ENCODE measurements at places on chromosomes 1 and 21. TPM values are rescaled to one million over a fixed set of nuclear protein-coding genes. Genes with fewer than 3 reads are reported as not detected.

The FGR gene
- 10.4 TPM for total RNA-seq

DNA sequence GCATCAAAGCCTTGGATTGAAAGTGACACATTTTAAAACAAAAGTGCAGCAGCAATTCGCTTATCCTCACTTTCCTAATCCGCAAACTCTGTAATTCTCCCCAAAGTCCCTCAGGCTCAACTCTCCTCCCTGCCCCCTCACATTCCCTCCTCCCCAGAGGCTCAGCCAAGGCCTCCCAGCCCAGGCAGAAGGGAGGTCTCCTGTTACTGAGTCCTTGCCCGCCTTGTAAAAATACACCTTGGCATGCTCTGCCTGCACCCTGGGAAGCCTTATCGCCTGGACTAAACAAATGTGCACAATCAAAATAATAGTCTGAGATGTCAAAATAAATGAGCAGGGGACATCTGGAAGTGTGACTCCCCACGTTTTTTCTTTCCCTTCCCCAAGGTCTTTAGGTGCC is 109.7 kb downstream of the PLXNA2 start:
- DNase-seq, result no peak

DNA sequence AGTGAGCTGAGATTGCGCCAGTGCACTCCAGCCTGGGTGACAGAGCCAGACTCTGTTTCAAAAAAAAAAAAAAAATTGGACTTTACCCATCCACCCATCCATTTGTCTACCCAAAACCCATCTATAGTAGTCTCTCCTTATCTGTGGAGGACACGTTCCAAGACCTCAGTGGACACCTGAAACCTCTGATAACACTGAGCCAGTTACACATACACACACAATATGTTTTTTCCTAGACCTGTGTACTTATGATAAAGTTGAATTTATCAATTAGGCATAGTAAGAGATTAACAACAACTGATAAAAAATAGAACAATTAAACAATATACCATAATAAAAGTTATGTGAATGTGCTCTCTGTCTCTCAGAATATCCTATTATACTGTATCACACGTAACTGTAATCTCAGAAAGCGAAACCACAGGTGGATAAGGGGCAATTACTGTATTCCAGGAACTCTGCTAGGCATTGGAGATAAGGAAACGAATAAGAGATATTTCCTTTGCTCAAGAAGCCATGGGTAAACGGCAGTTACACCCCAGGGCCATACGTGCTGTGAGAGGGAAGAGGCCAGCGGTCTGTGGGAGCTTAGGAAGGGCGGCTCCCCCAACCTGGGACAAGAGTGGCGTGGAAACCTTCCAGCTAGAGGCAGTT is 84.2 kb upstream of the DISP3 start:
- DNase-seq, result no peak

GRCh38 chr1:89548122-89548857 is 23.7 kb downstream of the LRRC8B start:
- no peak for DNase-seq

The NEGR1 gene
- 5.3 TPM for total RNA-seq

- no peak for DNase-seq
These were observed 165.0 kb downstream of the GLUL start for GRCh38 chr1:182226618-182227017.

DNA sequence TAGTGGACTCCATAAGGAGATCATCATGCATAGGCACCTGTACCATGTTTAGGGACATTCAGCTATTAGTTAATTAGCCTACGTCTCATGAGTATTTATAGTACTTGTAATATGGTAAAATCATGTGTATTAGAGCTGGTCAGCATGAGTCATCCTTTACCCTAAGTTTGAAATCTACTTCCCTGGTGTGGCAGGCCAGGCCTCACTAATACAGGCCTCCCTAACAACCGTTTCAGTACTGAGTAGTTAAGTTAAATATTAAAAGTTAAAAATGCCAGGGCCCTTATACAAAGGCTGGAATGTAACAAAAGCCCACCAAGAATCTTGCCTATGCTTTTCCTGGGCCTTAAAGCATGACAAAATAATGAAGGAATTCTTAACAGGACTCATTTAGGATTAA is 356.3 kb upstream of the DPYD start:
- no peak for DNase-seq

The WNT4 gene
- total RNA-seq, result 0.07 TPM

The FAM131C gene
- total RNA-seq, result 3.6 TPM

DNA sequence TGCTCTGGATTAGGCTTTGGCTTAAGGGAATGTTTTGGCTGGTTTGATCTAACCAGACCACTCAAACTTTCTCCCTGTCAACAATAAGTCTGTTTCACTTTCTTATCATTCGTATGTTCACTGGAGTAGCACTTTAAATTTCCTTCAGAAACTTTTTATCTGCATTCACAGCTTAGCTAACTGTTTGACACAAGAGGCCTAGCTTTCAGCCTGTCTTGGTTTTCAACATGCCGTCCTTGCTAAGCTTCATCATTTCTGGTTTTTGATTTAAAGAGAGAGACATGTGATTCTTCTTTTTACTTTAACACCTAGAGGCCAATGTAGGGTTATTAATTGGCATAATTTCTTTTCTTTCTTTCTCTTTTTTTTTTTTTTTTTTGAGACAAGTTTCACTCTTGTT is 14.9 kb upstream of the CYB5R1 start:
- no peak for DNase-seq

The POTED gene
- not detected for total RNA-seq

DNA sequence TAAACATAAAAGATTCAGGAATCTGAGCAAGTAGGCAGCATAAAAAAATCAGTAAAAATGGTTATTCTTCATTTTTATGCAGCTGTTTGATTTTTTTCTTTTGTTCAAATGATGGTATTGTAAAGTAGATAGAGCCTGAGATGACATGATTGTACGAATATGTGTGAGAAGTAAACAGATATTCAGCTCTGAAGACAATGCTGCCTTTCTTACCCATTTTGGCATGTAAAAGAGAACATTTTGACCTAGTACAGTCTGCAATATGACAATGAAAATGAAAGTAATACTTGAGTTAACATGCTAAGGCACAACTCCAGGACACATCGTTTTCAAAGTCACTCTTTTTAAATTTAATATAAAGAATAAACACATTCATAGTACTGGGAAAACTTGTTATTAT is 95.7 kb upstream of the NCAM2 start:
- DNase-seq, result no peak

The AMY1A gene
- not detected for total RNA-seq

All from heart left ventricle (tissue), 16 donors.